ENCODE measurements at places on chromosomes 16 and 17. TPM values are rescaled to one million over a fixed set of nuclear protein-coding genes. Genes with fewer than 3 reads are reported as not detected.
A peak's percentile ranks its signal among the peaks of the same experiment; 100 is the strongest.

FA2H gene
- total RNA-seq, result not detected

TBC1D3G gene
- total RNA-seq, result 1.4 TPM

- no peak for DNase-seq
These were observed 835.6 kb upstream of the RBFOX1 start for GRCh38 chr16:6496996-6497395.

DNA sequence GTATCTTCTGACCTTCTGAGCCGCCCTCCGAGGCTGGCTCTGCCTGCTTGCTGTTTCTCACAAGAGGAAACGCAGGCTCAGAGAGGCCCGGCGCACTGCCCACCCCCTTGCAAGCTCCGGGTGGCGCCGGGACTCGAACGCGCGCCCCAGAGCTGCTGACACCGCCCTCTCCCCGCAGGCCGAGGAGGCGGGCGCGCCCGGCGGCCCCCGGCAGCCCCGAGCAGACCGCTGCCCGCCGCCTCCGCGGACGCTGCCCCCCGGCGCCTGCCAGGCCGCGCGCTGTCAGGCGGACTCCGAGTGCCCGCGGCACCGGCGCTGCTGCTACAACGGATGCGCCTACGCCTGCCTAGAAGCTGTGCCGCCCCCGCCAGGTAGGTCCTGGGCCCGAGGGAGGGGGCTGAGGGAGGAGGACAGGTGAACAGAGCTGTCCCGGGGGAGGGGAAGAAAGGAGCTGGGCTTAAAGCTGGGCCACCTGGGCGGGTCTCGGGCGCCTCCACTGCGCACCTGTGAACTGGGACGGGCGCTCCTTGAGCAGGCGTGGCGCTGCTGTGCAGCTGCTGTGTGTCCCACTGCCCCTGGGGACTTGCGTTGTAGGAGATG, 18.2 kb downstream of the WFDC1 start:
- peak; percentile 65 for DNase-seq
